Vagina (tissue), 2 donors: ENCODE measurements at places on chromosomes 3 and 15. TPM values are rescaled to one million over a fixed set of nuclear protein-coding genes. Genes with fewer than 3 reads are reported as not detected.

Gene NCK1
- 45.7 TPM for total RNA-seq

Gene ITIH3
- total RNA-seq, result 7.6 TPM

Gene ITGA11
- total RNA-seq, result 15.5 TPM

Gene SLC6A1
- 2.0 TPM for total RNA-seq

Gene CEMIP
- 0.74 TPM for total RNA-seq

Gene DNAH1
- total RNA-seq, result 12.3 TPM

Gene BMF
- total RNA-seq, result 2.9 TPM

Gene CCR8
- not detected for total RNA-seq

Gene PLCB2
- 14.0 TPM for total RNA-seq

Gene GABRR3
- total RNA-seq, result not detected

Gene CHCHD4
- 10.6 TPM for total RNA-seq

Gene P3H2
- 41.7 TPM for total RNA-seq

Gene TMEM39A
- total RNA-seq, result 27.0 TPM

- DNase-seq, result no peak
Measured at GRCh38 chr3:20490996-20491395, 305.0 kb upstream of the SGO1 start.

DNA sequence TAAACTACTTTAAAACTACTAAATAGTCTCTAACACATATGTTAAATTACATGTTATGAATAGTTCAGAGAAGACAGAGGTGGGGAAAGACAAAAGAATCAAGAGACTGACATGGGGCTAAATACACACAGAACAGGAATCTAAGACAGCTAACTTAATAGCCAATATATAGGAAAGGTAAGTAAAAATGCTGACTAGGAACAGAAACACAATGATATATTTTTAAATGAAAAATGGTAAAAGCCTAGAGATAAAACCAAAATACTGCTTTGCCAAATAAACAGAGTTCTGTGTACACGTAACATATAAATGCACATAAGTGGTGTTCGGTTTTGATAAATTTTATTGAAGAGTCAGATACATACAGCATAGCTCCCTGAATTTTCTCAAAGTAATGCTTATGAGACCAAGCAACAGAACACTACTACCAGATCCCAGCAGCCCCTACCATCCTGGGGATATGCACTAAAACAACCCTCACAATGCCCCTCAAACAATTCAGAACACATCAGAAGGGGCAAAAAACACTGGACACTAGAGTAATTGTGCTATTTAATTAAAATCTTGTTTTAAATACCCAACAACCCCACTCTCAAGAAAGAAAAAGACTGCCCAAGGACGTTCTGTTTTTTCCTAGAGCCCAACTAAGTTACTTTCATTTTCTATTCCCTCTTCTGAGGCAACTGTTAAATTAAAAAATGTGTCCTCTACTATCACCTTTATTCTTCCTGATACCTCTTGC, 121.1 kb downstream of the ADAM10 start:
- no peak for DNase-seq

- DNase-seq, result no peak
Measured at GRCh38 chr15:36887214-36887961, 213.0 kb downstream of the MEIS2 start.

DNA sequence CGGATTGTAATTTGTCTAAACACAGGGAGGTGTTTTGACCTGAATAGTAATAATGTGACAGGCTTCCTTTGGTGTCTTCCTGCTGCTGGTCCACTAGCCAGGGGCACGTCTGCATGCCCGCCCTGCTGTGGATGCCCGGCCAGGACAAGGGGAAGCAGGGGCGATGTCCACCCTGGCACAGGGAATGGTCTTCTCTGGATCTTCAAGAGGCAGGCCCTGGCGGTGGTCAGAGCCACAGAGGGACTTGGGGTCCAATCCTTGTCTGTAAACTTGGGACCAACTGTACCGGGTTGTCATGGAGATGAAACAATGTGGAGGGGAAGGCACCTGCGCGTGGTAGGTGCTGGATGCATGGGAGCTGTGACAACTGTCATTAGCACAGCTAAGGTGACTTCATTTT, 134.1 kb downstream of the RPLP1 start:
- DNase-seq, result no peak

GRCh38 chr15:97903971-97904572, 56.4 kb upstream of the ARRDC4 start:
- DNase-seq, result no peak

- DNase-seq, result no peak
Measured at GRCh38 chr3:184756151-184757021, 44.5 kb upstream of the MAGEF1 start.

DNA sequence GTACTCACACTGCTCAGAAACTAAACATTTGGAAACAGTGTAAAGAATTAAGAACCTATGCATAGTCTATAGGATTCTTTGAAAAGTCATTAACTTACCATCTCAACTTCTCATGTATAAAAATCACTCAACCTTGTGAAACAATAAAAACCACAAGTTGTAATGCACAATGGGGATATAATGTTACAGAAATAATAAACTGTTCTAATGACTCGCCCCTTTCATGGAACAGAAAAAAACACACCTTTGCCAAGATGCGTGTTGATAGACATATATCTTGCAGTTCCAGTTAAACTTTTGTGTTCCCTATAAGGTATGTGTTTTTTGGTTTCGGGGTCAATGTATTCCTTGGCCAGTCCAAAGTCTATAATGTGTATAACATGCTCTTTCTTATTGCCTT, 50.8 kb upstream of the PPIB start:
- DNase-seq, result no peak

GRCh38 chr15:81449836-81450474, 75.9 kb upstream of the TMC3 start:
- no peak for DNase-seq

DNA sequence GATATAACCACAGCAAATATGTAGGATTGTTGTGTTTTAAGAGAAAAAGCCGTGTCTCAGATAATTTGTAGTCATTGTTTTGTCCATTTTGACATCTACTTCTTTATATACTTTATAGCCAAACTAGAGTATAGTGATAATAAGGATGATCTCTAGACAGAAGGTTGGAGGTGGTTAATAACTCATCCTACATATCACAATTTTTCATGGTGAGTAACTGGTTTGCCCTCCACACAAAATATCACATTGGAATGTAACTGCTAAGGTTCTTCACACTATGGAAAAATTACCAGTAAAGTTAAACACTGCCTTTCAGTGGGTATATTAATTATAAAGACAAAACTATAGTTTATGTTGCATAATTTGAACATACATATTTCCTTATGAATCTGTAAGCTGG, 380.7 kb downstream of the LPP start:
- no peak for DNase-seq

DNA sequence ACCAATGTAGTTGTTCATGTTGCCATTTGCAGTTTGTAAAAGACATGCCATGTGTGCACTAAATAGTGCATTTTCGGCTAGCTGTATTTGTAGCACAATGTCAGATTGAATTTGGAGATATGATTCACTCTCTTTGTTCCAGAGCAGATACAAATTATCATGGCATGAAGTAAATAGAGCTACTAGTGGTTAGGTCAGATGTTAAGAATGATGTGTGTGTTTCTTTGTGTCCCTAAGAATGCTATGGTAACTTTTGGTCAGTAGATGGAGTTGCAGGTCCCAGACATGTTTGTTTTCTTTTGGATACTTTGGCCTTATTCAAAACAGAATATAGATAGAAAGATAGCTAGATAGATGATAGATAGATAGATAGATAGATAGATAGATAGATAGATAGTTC, 595.8 kb downstream of the NLGN1 start:
- no peak for DNase-seq

GRCh38 chr3:43372809-43373559, 86.6 kb downstream of the SNRK start:
- DNase-seq, result no peak

DNA sequence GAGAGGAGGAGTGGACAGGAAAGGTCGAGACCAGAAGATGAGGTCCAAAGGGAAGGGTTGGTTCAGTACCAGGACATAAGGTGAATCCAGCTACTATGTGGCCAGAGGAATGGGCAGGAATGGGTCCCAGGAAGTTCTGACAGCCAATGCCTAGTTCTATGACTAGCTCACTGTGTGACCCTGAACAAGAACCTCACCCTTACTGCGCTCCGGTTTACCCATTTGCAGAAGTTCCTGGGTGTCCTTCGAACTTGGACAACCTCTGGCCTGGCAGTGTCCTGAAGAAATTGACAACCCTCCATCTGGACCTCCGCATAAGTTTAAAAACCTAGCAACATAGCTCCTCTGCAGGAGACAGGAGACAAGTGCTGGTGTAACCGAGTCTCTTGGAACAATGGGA, 12.2 kb upstream of the PSTPIP1 start:
- no peak for DNase-seq

- DNase-seq, result no peak
Measured at GRCh38 chr3:153273217-153273616, 111.2 kb downstream of the RAP2B start.

GRCh38 chr3:122299872-122300460, 25.1 kb upstream of the CSTA start:
- DNase-seq, result no peak

DNA sequence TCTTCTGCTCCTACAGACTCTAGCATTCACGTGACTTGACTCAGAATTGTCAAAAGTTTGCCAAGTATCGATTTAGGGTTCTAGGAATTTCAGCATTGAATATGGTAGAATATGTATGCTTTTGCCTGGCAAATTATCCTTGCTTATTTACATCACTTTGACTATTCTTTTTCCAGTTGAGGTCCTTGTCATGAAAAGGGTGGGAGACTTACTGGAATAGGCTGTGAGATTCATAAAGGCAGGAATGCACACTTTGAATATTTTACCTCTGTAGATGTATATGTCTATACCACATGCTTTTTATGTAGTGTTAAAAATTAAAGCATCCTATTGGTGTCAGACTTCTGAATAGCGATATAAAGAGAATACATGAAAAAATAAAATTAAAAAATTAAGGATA, 378.8 kb upstream of the RARB start:
- DNase-seq, result no peak

GRCh38 chr15:62212741-62213140, 47.7 kb upstream of the C2CD4B start:
- no peak for DNase-seq

DNA sequence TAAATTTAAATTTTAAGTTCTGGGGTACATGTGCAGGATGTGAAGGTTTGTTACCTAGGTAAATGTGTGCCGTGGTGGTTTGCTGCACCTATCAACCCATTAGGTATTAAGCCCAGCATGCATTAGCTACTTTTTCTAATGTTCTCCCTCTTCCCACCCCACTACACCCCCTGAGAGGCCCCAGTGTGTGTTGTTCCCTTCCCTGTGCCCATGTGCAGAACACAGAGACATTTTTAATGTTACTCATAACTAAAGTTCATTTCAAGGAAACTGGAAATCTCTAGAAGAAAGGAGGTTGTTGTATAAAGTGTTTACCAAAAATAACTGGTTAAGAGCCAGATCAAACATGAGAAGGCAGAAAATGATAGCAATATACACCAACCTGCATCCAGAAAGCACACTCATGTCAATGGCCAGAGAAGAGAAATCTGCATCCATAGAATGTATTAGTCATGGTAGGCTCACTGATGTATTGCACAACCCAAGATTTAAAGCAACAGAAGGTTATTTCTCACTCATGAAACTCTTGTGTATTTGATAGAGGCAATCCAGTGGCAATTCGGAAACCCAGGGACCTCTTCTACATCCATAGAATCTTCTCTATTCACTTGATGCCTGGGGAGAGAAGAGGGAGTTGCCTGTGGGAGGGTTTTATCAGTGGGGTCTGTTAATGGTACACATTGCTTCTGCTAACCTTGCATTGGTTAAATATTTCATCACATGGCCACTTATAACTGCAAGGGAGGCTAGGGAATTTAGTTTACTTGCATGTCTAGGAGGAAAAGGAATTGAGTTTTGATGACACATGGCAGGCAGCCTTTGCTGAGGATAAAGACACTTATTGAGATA, 321.9 kb upstream of the RASGRP1 start:
- DNase-seq, result no peak

DNA sequence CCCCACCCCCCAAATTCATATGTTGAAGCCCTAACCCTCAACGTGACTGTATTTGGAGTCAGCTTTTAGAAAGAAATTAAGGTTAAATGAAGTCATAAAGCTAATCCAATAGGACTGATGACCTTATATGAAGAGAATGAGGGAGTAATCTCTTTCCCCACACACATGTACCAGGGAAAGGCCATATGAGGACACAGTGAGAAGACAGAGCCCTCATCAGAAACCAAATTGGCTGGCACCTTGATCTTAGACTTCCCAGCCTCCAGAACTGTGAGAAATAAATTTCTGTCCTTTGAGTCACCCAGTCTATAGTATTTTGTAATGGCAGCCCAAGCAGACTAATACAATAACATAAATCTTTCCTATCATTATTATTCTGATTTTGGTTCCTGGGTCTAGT, 194.7 kb upstream of the NANOGP8 start:
- no peak for DNase-seq

GRCh38 chr3:187746442-187747281, 1.4 kb upstream of the BCL6 start:
- no peak for DNase-seq

- DNase-seq, result no peak
Measured at GRCh38 chr15:97978401-97979139, 18.1 kb downstream of the ARRDC4 start.

DNA sequence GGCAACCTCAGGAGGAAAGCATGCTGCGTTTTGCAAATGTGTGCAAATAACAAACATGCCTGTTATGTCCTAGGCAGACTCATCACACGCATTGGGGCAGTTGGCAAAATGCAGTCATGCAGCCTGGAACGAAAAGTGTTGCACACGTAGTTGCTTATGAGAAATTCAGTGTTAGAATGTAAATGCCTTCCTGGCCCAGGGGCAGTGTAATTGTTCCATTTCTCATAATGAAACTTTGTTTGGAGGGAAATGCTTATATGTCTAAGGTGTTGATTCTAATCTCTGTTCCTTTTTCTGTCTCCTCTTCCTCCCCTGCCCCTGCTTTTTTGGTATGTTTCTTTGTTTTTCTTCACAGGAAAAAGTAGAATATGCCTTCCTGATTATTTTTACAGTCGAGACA, 156.0 kb downstream of the CACNA1D start:
- no peak for DNase-seq

GRCh38 chr3:111846039-111846438, 13.0 kb upstream of the PHLDB2 start:
- no peak for DNase-seq

GRCh38 chr3:12423918-12424630, 60.2 kb upstream of the TSEN2 start:
- no peak for DNase-seq

GRCh38 chr15:72827226-72827625, 43.7 kb upstream of the ADPGK start:
- DNase-seq, result no peak

DNA sequence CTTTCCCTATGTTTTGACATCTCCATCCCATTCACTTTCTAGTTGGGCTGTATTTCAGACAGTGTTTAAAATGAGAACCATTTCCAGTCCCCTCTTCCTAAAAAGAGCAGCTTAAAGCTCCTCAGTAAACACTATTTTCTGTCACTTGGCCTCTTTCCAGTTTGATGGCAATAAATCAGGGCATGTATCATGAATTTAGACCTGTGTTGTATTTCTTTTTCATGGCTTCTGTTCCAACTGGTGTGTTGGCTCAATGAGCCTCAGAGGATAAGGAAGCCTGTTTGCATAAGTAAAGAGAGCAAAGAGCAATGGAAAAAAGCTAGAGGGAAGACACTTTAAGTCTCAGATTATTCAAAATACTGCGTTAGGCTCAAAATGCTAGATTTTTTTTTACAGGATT, 7.2 kb downstream of the CCDC80 start:
- no peak for DNase-seq
